ENCODE measurements at places on chromosomes 4 and X.

DNA sequence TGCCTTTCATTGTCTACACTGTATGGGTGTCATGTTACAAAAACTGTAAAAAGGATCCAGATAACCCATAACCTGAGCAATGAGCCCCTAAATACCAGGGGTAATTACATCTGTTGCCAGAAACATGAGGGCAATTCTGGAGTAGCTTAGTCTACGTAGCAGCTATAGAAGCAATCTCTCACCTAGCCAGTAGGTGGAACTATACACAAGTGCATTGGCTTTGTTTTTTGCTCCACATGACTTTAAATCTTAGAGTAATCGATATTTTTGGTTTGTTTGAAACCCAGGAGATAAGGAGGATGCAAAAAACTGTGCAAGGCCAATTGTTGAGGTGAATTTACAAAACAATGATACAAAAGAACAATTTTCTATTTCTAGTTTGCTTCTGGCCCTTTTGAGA, 57.5 kb downstream of the GPR82 start:
- peak; percentile 23 for DNase-seq

GRCh38 chr4:82989575-82990429, 20.8 kb downstream of the LIN54 start:
- DNase-seq: no peak

GRCh38 chrX:38649221-38649620, 87.9 kb downstream of the TSPAN7 start:
- DNase-seq: no peak

GRCh38 chr4:128424527-128425497, 137.2 kb upstream of the PGRMC2 start:
- peak; percentile 59 for DNase-seq

DNA sequence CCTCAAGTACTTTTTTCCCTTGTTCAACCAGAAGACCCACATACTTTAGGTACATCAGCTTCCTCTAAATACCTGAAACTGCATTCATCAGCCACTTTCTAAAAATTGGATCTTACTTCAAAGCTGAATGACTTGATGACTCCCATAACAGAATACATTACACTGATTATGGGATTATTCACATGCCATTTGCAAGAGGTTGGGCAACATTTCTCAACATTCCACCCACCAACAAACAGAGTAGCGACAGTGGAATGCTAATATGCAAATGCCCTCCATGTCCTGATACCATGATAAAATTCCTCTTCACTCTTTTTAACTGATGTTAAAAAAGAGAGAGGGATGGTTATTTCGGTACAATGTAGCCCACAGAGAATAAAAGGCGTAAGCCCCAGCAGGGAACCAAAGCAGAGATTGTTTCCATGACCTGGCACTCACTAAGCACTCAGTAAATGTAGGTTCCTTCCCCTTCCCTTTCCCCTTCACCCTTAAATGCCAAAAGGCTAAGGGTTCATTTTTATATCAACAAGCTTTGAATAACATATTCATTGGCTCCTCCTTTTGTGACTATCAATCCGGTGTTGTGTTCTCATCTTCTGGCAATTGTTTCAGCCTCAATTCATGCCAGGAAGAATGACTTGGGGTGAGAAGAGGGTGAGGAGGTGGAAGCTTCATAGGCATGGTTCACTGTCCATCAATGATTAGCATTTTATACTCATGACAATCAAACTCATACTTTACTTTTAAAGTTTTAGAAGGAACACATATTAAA, 317.2 kb downstream of the DHX15 start:
- DNase-seq: peak; percentile 80

- no peak for DNase-seq
These were observed 245.0 kb upstream of the SFRP2 start for GRCh38 chr4:154033921-154034320.
